ENCODE measurements at places on chromosomes 4 and X.

DNA sequence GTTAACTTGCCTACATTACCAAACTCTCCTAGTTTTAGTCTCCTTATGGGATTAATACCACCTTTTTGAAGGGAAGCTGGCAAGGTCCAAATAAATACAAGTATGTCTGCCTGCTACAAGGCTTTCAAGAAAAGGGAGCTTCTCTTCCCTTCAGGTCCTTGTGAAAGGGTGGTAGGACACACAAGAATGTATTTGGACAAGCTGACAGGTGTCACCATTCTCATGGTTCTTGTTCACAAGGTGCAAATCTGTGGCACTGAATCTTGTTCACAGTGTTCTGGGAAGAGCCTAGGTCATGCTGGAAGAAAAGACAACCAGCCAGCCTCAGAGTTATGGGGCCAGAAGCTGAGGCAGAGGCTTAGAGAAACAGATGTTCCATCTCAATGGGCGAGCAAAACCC lies 41.9 kb downstream of the GPC3 start:
- no peak for DNase-seq

- no peak for DNase-seq
Observed at GRCh38 chr4:112302320-112303274, 5.4 kb downstream of the ALPK1 start.

DNA sequence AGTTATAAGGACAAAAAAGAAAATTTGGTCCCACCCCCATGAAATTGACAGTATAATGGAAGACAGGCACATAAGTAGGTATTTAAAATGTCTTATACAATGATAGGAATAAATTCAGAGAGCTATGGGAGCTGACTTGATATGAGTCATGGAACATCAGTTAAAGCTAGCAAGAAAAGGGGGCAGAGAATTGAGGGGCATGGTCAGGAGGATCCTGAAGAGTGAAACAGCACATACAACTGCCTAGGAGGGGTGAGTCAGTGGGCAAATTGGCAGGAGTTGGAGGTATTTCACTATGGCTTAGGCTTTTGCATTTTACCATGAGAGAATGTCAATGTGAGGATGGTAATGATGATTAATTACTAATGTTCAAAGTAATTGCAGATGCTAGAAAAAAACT lies 95.4 kb upstream of the BANK1 start:
- DNase-seq = no peak

GRCh38 chr4:88698519-88698918 lies 890 bp upstream of the NAP1L5 start:
- DNase-seq = no peak

DNA sequence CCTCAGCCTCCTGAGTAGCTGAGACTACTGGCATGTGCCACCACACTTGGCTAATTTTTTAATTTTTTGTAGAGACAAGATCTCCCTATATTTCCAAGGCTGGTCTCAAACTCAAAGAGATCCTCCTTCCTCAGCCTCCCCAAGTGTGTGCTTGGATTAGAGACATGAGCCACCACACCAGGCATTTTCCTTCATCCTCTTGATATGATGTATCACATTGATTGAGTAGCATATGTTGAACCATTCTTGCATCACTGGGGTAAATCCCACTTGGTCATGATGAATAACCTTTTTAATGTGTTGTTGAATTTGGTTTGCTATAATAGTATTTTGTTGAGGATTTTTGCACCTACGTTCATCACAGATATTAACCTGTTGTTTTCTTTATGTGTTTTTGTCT lies 24.2 kb upstream of the PPM1K start:
- no peak for DNase-seq

- no peak for DNase-seq
Observed at GRCh38 chr4:76830612-76830963, 67.4 kb downstream of the SOWAHB start.

DNA sequence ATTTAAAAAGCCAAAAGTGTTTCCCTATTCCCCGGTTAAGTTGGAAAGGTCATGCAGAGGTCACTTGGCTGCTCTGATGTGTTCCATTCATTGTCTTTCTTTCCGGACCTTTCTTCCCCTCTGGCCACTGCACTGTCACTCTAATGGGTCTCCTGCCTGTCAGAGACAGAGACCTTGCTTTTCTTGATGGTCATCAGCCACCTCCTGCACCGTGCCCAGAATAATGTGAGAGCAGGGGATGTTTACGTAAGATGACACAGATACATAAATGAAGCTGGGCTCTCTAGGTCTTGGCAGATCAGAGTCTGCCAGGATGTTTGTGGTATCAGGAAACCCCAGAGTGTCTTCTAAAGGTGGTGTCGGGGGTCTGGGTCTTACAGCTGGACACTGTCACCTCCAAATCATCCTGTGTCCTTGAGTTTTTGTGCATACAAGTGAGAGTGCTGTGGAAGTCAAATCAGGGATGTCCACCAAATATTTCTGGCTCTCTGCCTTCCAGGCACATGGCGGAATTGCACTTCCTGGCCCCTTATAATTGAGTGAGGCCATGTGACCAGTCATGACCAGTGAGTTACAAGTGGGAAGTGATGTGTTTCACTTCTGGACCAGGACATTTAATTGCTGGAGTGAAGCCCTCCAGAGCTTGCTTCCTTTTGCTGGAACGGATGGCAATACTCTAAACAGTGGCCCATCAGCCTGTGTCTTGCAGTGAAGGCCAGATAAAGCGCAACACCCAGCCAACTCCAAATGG lies 130.6 kb upstream of the ATP6AP2 start:
- no peak for DNase-seq

- no peak for DNase-seq
Observed at GRCh38 chrX:32998776-32999175, 212.6 kb downstream of the DMD start.

DNA sequence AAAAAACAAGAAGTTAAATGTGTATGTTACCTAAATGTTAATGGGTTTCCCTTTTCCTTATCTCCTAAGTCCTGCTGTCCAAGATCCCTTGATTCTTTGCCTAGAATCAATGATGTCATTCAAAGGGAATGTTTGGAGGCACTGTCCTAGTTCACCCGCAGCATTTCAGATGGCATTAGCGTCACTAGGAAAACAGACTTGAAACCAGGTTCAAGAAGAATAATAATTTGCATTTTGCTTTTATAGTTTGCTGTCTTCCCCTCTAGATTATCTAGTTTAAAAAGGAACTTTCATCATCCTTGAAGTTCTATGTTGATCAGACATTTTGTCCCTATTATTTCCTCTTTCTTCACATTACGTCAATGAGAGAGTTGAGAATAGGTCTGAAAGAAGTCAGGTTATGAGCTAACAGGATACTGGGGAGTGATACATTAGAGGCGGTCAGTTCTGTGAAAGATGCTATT lies 234.1 kb upstream of the PGRMC2 start:
- DNase-seq = no peak

- no peak for DNase-seq
Observed at GRCh38 chr4:147794314-147794680, 62.4 kb downstream of the ARHGAP10 start.

- DNase-seq = no peak
Observed at GRCh38 chr4:109164011-109164410, 138.4 kb downstream of the COL25A1 start.

GRCh38 chrX:104987063-104987462 lies 233.4 kb downstream of the TEX13A start:
- no peak for DNase-seq

DNA sequence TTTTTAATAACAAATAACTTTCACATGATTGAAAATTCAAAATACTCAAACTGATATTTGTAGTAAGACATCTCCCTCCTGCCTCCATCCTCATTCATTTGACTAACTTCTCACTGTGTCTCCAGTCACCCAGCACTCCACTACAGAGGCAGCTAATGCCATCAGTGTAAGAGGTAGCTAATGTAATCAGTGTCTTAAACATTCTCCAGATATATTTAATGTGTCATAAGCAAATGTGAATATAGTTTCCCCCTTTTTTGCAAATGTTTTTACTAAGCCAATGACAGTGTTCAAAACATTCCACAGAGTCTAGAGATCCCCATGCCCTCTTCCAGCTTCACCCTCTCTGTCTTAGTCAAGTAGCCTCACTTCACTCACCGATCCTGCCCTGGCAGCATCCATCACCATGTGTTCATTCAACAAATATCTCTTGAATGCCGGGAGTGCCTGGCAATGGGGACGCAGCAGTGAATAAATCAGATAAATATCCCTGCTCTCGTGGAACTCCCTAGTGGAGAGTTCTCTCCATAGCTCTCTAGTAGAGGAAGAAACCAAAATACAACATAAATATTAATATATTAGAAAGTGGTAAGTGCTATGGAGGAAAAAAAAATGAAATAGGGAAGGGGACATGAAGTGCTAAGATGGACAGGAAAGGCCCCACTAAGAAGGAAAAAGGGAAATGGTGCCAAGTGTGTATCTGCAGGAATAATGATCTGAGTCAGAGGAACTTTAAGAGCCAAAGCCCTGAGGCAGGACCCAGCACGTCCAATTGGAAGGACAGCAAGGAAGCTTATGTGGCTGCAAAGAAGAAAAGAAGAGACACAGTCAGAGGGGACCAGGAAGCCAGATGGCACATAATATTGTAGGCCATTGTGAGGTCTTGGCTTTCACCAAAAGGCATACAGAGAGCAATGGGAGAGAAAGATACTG lies 18.7 kb downstream of the SCFD2 start:
- DNase-seq = no peak

GRCh38 chrX:15849555-15849954 lies 5.1 kb downstream of the AP1S2 start:
- no peak for DNase-seq

DNA sequence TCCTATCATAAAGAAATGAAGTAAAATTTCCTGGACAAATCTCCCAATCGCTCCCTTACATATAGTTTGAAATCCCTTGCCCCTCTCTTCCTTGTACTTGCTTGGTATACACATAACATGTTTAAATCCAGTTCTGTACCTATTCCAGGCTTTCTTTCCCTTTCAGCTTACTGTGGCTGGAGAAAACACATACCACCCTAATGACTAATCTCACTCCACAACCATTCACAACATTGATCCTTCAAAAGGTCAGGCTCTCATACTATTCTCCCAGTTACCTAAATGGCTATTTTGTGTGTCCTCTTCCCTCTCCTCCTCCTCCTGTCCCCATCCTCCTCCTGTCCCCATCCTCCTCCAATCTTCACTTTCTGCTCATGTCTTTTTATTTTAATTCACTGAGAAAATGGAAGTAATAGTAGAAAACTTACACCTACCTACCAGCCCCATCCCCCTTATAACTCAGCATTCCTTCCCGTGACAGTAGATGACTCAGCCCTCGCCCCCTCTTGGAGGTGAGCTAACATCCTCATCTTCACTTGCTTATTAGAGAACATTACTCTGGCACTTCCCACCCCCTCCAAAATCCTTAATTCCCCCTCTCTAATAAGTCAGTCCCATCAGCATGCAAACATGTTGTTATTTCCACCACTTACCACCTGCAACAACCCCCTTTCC lies 77.5 kb downstream of the IL15 start:
- DNase-seq = no peak

- DNase-seq = no peak
Observed at GRCh38 chrX:9110808-9111207, 76.9 kb upstream of the FAM9B start.

GRCh38 chr4:174120446-174121295 lies 162.8 kb downstream of the FBXO8 start:
- no peak for DNase-seq

- no peak for DNase-seq
Observed at GRCh38 chrX:123967497-123967896, 6.0 kb downstream of the STAG2 start.

- DNase-seq = no peak
Observed at GRCh38 chrX:70998411-70999027, 67.6 kb upstream of the SLC7A3 start.

GRCh38 chr4:54556051-54556450 lies 101.7 kb upstream of the KIT start:
- no peak for DNase-seq

- DNase-seq = no peak
Observed at GRCh38 chr4:86959588-86960500, 25.0 kb downstream of the AFF1 start.

GRCh38 chr4:79497001-79497400 lies 89.0 kb upstream of the GK2 start:
- DNase-seq = no peak

DNA sequence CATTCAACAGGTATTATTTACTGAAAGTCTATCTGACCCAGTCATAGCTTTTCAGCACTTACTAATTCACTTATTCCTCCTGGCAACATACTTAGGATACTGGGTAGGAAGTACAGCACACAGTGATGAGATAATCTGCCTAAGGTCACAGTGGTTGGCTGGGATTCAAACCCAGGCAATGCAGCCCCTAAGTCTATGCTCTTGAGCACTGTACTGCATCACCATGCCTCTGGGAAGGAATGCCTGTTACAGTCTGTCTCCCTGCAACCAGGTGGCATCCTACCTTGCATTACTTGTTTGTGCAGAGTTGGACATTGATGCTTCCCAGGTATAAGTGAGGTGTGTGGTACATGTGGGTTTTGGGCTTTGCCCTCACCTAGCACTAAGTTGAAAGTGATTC lies 21.5 kb upstream of the LRAT start:
- DNase-seq = no peak

All from NCI-H2171 (cell line).